WTC11 (cell line): ENCODE measurements at places on chromosomes 5 and 9. TPM values are rescaled to one million over a fixed set of nuclear protein-coding genes. Genes with fewer than 3 reads are reported as not detected.

- no peaks in the 10 kb centered on the region for H3K36me3 ChIP-seq
- H3K27ac ChIP-seq = no peak overlapping the region
- peaks cover 14% of the 10 kb centered on the region for H3K4me1 ChIP-seq
Observed at GRCh38 chr5:122880749-122881148, 35.3 kb downstream of the SNX24 start.

- H3K4me1 ChIP-seq = peaks cover 19% of the 10 kb centered on the region
- no peak for DNase-seq
- H3K4me3 ChIP-seq = no peak overlapping the region
- H3K36me3 ChIP-seq = no peaks in the 10 kb centered on the region
- H3K27ac ChIP-seq = no peak overlapping the region
Observed at GRCh38 chr9:129363216-129363873, 185.3 kb upstream of the IER5L start.

GRCh38 chr9:75910731-75911130, 20.3 kb downstream of the PCSK5 start:
- no peak for DNase-seq
- H3K4me1 ChIP-seq = peaks cover 64% of the 10 kb centered on the region
- no peaks in the 10 kb centered on the region for H3K27me3 ChIP-seq
- 0 out of 2 replicates have a peak overlapping the region, but pooled peaks have one; percentile 11 for H3K27ac ChIP-seq

- no peak for DNase-seq
- H3K4me1 ChIP-seq = no peaks in the 10 kb centered on the region
- no peak overlapping the region for H3K27ac ChIP-seq
Observed at GRCh38 chr5:39441838-39442237, 17.1 kb upstream of the DAB2 start.

DNA sequence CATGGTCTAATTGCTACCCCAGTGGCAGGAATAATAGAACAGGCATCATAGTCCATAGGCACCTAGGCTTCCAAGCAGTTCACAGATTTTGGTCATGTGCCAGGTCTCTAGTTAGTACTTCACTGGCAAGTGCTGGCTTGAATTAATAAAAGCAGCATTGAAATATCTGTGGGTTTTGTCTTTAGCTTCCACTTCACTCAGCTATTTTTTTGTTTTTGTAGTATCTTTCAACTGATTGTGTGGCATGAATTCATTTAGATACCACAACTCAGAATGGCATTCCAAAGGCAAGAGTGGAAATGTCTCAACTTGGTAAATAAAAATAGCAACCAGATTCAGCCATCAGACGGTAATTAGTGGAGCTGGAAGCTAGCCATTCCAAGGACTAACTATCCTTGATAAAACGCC, 27.9 kb upstream of the ITGA2 start:
- H3K36me3 ChIP-seq = no peaks in the 10 kb centered on the region
- H3K4me3 ChIP-seq = no peak overlapping the region
- peaks cover 17% of the 10 kb centered on the region for H3K4me1 ChIP-seq

GRCh38 chr9:89911721-89912604, 307.2 kb downstream of the GADD45G start:
- no peak for DNase-seq
- no peak overlapping the region for H3K27ac ChIP-seq
- H3K36me3 ChIP-seq = no peaks in the 10 kb centered on the region
- no peak overlapping the region for H3K4me3 ChIP-seq
- no peaks in the 10 kb centered on the region for H3K27me3 ChIP-seq

- no peak for DNase-seq
- H3K4me1 ChIP-seq = peaks cover 17% of the 10 kb centered on the region
- H3K4me3 ChIP-seq = no peak overlapping the region
- no peak overlapping the region for H3K27ac ChIP-seq
- no peaks in the 10 kb centered on the region for H3K36me3 ChIP-seq
Observed at GRCh38 chr9:116096046-116096445, 57.5 kb upstream of the PAPPA start.

DNA sequence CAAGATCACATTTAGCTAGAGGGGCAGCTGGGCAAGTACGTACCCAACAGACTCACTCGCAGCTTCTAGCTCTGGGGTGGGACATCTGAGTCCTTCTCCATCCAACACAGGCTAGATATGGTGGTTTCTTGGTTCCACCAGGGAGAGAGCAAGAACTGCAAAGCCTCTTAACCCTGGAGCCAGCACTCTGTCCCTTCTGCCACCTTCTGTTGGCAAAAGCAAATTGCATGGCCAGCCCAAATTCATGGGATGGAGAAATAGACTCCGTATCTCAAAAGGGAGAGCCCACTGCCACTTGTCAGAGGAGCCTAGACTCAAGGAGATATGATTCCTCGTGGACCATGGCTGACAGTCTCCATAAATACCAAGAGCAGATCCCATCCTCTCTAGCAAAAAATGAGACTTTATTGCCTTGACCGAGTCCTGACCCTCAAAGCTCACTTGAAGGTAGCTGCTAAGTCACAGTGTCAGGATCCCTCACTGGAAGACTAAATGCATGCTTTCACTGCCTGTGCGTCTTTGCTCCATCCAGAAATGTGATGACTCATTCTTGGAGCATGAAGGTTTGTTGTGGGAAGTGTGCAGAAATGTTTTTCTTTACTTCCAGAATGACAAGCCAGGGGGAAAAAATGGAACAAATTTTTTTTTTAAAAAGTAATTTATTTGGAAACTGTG, 28.8 kb upstream of the ROR2 start:
- H3K27ac ChIP-seq = no peak overlapping the region
- no peaks in the 10 kb centered on the region; the same call in 1 of the 2 replicates for H3K27me3 ChIP-seq
- peak; percentile 53 for DNase-seq
- H3K4me3 ChIP-seq = no peak overlapping the region
- H3K4me1 ChIP-seq = peaks cover 9% of the 10 kb centered on the region
- peaks cover 15% of the 10 kb centered on the region for H3K36me3 ChIP-seq

- H3K27me3 ChIP-seq = no peaks in the 10 kb centered on the region
- no peak for DNase-seq
- H3K36me3 ChIP-seq = no peaks in the 10 kb centered on the region
- H3K4me1 ChIP-seq = peaks cover 5% of the 10 kb centered on the region
- H3K27ac ChIP-seq = no peak overlapping the region
- H3K4me3 ChIP-seq = no peak overlapping the region
Observed at GRCh38 chr5:144462577-144462976, 291.9 kb downstream of the KCTD16 start.

DNA sequence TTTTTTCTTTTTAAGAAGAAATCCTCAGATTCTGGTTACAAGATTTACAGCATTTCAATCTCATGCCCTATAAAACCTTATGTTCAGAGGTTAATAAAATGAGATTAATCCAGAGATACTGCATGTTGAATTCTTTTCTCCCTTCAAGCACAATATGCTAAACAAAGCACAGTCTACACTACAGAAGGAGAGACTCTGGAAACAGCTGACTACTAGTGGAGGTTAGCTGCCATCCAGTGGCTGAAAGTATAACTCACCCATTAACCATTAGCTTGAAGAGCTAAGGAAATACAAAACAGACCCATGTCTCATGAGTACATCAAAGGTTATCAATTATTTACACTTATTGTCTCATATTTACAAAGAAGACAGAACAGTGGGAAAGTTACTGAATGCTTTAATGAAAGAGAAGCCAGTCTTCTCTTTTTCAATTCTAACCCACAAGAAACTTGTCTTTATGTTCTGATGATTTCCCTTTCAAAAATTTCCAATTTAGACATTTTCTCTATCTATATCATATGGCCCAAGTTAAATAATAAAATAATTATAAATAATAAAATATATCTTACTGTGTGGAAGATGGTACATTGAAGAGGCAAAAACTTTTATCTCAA, 12.7 kb upstream of the DNAH5 start:
- peak; percentile 53 for DNase-seq
- peaks cover 2% of the 10 kb centered on the region for H3K4me1 ChIP-seq
- no peaks in the 10 kb centered on the region; the same call in 1 of the 2 replicates for H3K27me3 ChIP-seq
- H3K27ac ChIP-seq = no peak overlapping the region
- H3K36me3 ChIP-seq = no peaks in the 10 kb centered on the region
- no peak overlapping the region for H3K4me3 ChIP-seq

GRCh38 chr5:499233-500209, 24.7 kb downstream of the SLC9A3 start:
- no peaks in the 10 kb centered on the region for H3K36me3 ChIP-seq
- H3K27me3 ChIP-seq = peaks cover 94% of the 10 kb centered on the region
- H3K4me3 ChIP-seq = no peak overlapping the region
- no peak overlapping the region for H3K27ac ChIP-seq
- H3K4me1 ChIP-seq = peaks cover 6% of the 10 kb centered on the region

DNA sequence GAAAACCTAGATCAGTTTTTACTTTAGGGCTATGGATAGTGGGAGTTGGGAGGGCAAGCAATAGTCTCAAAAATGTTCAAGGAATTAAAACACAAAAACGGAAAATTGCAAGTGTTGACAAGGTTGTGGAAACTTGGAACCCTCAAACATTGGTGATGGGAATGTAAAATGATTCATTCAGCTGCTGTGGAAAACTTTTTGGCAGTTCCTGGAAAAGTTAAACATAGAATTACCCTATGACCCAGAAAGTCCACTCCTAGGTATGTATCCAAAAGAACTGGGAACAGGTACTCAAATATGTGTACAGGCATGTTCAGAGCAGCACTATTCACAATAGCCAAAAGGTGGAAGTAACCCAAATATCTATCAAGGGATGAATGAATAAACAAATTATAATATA, 1.2 kb upstream of the MSANTD3 start:
- DNase-seq = no peak
- no peak overlapping the region for H3K27ac ChIP-seq
- H3K4me1 ChIP-seq = peaks cover 28% of the 10 kb centered on the region
- no peaks in the 10 kb centered on the region for H3K27me3 ChIP-seq

DNA sequence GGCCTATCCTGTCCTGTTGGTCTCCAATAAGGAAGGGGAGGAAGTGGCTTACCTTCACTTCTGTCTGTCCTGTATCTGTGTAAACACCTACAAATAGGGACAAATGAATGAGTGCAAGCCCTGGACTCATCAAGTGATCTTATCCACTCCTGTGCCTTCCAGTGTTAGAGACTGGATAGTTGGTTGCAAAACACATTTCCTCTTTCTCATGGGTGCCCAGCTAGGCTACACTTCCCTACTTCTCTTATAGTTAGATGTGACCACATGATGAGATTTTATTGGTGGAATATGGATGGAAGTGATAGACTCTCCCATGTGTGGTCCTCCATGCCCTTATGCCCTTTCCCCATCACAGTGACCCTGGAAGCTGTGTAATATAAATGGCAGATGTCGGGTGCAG, 16.9 kb upstream of the PFDN1 start:
- no peak overlapping the region for H3K27ac ChIP-seq
- no peak for DNase-seq
- no peaks in the 10 kb centered on the region for H3K4me1 ChIP-seq

DNA sequence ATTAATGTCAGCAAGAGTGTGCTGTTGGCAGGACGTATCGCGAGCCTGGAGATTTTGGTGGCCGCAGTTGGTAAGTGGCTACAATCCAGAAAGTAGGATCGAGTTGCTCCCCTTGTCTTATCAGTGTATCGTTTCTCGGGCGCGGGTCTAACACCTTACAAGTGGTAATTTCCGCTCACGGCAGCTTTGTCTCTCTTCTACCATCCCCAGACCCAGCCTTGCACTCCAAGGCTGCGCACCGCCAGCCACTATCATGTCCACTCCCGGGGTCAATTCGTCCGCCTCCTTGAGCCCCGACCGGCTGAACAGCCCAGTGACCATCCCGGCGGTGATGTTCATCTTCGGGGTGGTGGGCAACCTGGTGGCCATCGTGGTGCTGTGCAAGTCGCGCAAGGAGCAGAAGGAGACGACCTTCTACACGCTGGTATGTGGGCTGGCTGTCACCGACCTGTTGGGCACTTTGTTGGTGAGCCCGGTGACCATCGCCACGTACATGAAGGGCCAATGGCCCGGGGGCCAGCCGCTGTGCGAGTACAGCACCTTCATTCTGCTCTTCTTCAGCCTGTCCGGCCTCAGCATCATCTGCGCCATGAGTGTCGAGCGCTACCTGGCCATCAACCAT, 1.1 kb downstream of the PTGER4 start:
- H3K4me3 ChIP-seq = peak overlapping the region; percentile 85
- peaks cover 76% of the 10 kb centered on the region for H3K27me3 ChIP-seq
- H3K27ac ChIP-seq = no peak overlapping the region
- peak; percentile 42 for DNase-seq

DNA sequence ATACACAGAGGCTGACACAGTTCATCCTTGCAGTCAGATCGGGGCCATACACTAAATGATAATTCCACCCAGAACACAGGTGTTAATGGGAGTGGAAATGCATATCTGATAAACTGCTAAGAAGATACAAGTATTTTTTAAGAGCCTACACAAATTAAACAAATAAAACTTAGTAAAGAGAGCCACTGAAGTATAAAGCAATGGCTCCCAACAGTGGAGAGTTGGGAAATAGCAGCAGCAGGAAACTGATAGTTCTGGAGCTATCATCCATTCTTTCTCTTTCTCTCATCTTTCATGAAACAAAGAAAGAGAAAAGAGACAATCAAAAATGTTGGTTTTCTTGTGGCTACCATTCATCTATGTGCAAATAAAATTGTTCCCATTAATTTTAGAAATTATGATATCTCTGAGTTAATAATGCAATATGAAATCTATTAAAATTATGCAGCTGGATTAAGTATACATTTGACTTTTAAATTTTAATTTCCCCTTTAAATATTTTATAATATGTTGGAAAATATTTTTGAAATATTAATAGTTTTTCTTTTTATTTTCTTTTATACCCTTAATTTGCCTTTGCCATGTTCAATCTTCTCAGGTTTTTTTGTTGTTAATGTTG, 120.8 kb downstream of the EMB start:
- H3K36me3 ChIP-seq = peaks cover 59% of the 10 kb centered on the region
- no peaks in the 10 kb centered on the region for H3K4me1 ChIP-seq
- no peak for DNase-seq
- H3K27me3 ChIP-seq = peaks cover 4% of the 10 kb centered on the region

DNA sequence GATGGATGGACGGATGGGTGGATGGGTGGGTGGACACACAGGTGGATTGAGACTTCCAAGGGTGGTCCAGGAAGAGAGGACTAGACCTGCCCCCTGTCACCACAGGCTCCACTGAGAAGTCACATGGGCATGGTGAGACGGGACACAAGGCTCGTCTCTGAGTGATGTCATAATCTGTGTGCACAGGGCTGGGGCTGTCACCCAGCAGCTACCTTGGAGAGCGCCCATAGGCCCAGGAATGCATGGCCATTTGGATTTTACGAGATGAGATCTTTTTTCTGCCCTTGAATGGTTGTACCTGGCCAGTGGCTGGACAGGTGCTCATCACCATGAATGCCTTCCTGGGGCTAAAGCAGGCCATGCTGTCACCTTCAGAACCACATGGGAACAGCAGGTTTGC, 3.1 kb downstream of the OLFM1 start:
- H3K4me3 ChIP-seq = no peak overlapping the region
- H3K27me3 ChIP-seq = peaks cover 25% of the 10 kb centered on the region
- peaks cover 33% of the 10 kb centered on the region for H3K4me1 ChIP-seq

GRCh38 chr9:16367605-16368231, 502.8 kb downstream of the BNC2 start:
- H3K27ac ChIP-seq = no peak overlapping the region
- no peak for DNase-seq
- H3K4me3 ChIP-seq = no peak overlapping the region
- H3K36me3 ChIP-seq = no peaks in the 10 kb centered on the region
- H3K4me1 ChIP-seq = peaks cover 2% of the 10 kb centered on the region

TICAM2 gene
- 0.66 to 1.0 TPM in 2 of 3 replicates, not detected in the other for total RNA-seq

NUTM2G gene
- total RNA-seq = 0.14 to 0.50 TPM (median 0.27 TPM) in 3 replicates

MSMP gene
- total RNA-seq = 1.0 to 2.1 TPM (median 1.2 TPM) in 3 replicates

PCDHB13 gene
- 2.2 to 2.9 TPM (median 2.6 TPM) in 3 replicates for total RNA-seq

EGFLAM gene
- 1.1 to 1.3 TPM (median 1.1 TPM) in 3 replicates for total RNA-seq

DMRTA1 gene
- total RNA-seq = 2.4 to 2.8 TPM (median 2.6 TPM) in 3 replicates

WNK2 gene
- 113 to 121 TPM (median 120 TPM) in 3 replicates for total RNA-seq

TSSK1B gene
- total RNA-seq = not detected in 3 replicates

OTP gene
- not detected in 3 replicates for total RNA-seq
